ENCODE measurements at places on chromosomes 11 and 22. TPM values are rescaled to one million over a fixed set of nuclear protein-coding genes. Genes with fewer than 3 reads are reported as not detected.

GRCh38 chr22:20223421-20224255 is 44.5 kb downstream of the RTN4R start:
- H3K27ac ChIP-seq, result no peak overlapping the region
- H3K27me3 ChIP-seq, result no peaks in the 10 kb centered on the region
- DNase-seq, result no peak

The MPZL3 gene
- total RNA-seq, result 21.2 TPM

DNA sequence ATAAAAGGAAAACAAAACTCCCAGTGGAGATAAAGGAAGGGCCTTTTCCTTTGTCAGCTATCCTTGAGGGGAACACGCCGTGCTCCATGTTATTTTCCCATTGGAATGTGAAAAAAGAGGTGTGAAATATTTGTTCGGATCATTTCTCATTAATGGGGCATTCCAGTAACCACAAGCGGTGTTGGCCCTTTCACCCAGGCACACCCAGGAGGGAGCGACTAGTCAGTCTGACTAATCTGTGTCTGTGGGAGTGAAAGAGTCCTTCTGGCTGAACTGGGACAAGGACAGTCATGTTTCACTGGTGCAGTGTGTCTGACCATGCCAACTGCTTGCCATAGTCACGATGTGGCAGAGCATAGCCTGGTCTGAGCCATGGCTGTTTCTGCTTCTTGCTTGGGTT is 13.0 kb upstream of the MYEOV start:
- no peak for DNase-seq
- H3K27ac ChIP-seq, result no peak overlapping the region
- H3K36me3 ChIP-seq, result no peaks in the 10 kb centered on the region
- no peaks in the 10 kb centered on the region for H3K4me1 ChIP-seq
- H3K27me3 ChIP-seq, result no peaks in the 10 kb centered on the region

The POU2AF2 gene
- total RNA-seq, result not detected

DNA sequence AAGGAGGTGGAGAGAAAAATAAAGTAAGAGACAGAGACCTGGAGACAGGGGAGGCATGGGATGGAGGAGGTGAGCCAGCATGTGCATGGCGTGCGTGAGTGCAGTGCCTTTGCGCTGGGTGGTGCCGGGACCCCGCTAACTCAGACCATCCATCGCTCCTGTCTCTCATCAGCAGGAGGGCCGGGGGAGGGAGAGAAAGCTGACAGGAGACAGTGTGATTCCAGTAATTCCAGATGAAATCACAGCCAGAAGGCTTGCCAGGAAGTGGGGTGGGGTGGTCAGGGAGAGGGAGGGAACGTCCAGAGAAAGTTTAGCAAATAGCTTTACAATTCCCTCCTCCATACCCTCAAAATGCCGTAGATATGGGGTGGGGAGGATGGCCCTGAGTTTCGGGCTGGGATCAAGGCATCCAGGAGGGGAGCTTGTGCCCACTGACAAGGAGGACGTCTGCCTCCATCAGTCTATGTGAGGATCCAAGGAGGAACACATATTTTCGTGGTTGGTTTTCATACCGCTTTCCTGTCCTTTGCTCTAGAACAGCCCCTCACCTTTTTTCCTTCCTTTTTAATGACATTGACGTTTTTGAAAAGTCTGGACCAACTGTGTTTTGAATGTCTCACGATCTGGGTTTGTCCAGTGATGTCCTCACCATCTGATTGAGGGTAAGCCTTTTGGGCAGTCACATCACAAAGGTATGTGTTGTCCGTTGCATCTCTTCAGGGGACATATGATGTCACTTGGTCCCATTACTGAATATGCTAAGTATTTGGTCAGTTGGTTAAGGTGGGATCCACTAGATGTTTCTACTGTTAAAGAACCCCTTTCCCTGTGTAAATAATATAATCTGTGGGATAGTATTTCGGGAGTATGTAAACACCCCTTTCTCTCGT is 567.3 kb downstream of the MIAT start:
- no peaks in the 10 kb centered on the region for H3K4me1 ChIP-seq
- no peaks in the 10 kb centered on the region for H3K36me3 ChIP-seq
- H3K27ac ChIP-seq, result no peak overlapping the region
- no peak for DNase-seq
- H3K27me3 ChIP-seq, result peaks cover 2% of the 10 kb centered on the region

- no peaks in the 10 kb centered on the region for H3K36me3 ChIP-seq
- no peak overlapping the region for H3K4me3 ChIP-seq
- no peak for DNase-seq
- H3K27me3 ChIP-seq, result peaks cover 14% of the 10 kb centered on the region
- no peak overlapping the region for H3K27ac ChIP-seq
These were observed 60.7 kb upstream of the CSNK2A3 start for GRCh38 chr11:11413776-11414175.

DNA sequence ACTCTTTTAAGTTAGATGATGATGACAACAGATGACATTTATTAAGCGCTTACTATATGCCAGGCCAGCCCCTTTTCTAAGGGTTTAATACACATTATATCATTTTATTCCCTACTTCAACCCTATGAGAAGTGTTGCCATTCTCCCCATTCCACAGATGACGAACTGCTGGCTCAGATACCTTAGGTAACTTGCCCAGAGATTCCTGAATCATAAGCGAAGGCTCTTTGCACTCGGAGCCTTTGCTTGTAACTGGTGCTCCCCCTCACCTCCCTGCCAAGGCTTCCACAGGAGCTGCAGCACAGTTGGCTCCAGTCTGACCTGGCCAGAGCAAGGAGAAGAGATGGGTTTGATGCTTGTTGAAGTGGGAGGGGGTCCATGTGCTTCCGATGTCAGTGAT is 43.0 kb downstream of the DBX1 start:
- DNase-seq, result no peak
- no peak overlapping the region for H3K4me3 ChIP-seq
- H3K4me1 ChIP-seq, result peaks cover 2% of the 10 kb centered on the region
- H3K36me3 ChIP-seq, result no peaks in the 10 kb centered on the region

- no peaks in the 10 kb centered on the region for H3K36me3 ChIP-seq
- DNase-seq, result no peak
- H3K4me1 ChIP-seq, result no peaks in the 10 kb centered on the region
- H3K4me3 ChIP-seq, result no peak overlapping the region
- H3K27me3 ChIP-seq, result no peaks in the 10 kb centered on the region
These were observed 652.8 kb downstream of the KCNA4 start for GRCh38 chr11:29364006-29364405.

The APOL6 gene
- 91.5 TPM for total RNA-seq

- no peak for DNase-seq
- H3K36me3 ChIP-seq, result peaks cover 5% of the 10 kb centered on the region
- H3K4me3 ChIP-seq, result peak overlapping the region; percentile 50
These were observed 63.8 kb downstream of the BCR start for GRCh38 chr22:23243859-23244689.

DNA sequence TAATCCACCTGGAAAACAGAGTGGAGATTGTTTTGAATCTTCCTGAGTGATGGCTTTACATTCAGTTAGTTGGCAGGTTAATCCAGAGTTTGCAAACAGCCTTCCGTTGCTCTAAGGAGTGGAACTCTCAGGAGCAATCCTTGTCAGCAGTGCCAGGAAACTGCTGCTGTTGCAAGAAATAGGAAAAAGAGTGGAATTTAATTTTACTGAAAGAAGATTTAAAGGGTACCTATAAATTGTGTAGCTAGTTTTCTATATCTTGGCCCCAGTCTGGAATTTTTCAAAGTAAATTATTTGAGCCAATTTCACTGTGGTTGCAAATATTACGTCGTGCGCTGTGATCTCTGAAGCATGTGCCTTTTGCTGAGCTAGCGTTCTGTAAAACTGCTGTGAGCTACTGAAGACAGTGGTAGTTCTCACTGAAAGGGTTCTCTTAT is 55.5 kb upstream of the SLC5A12 start:
- no peak overlapping the region for H3K4me3 ChIP-seq
- no peaks in the 10 kb centered on the region for H3K27me3 ChIP-seq
- H3K36me3 ChIP-seq, result no peaks in the 10 kb centered on the region
- H3K4me1 ChIP-seq, result no peaks in the 10 kb centered on the region
- DNase-seq, result no peak

GRCh38 chr11:121672630-121673487 is 220.1 kb upstream of the SORL1-AS1 start:
- no peak for DNase-seq
- H3K27ac ChIP-seq, result no peak overlapping the region
- no peak overlapping the region for H3K4me3 ChIP-seq
- no peaks in the 10 kb centered on the region for H3K36me3 ChIP-seq
- H3K4me1 ChIP-seq, result no peaks in the 10 kb centered on the region
- H3K27me3 ChIP-seq, result peaks cover 6% of the 10 kb centered on the region

The MUC5AC gene
- total RNA-seq, result not detected

DNA sequence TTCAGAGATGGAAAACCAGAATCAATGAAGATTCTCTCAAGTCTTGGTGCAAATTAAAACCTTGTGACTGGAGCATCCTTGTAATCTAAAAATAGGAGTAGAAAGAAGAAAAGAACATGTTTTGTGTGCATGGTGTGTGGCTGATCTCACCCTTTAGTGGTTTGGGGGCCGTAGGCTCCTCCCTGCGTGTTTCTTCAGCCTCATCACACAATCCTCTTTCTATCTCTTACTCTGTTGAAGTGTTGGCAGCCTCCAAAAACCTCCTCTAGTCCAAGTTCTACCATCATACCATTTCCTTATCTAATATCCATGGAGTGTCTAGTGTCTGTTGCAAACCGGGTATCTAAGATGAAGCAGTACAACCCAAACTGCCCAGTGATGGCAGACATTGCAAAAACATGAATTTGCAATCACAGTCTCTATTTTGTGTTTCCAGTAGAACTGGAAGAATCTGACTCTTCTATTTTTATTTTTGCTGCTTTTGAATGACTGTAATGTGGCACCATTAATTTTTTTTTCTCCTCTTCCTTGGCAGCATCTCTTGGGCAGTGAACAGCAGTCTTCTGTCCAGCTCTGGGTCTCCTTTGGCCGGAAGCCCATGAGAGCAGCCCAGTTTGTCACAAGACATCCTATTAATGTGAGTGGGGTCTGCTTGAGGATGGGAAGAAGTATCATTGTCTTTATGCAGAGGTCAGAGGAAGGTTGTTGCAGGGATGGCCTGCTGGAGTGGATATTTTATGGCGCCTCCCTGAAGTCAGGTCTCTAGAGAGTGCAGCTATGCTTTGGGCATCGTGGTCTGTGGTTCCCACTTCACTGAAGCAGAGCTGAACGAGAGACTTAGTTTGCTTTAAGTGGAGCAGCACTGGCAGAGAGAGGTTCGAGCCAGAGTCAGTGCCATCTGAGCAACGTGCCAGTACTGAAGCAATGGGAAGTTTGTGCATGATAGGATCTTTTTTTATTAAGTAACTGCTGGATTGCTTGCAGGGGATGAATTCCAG is 60.0 kb upstream of the SORL1-AS1 start:
- no peak for DNase-seq
- no peak overlapping the region for H3K4me3 ChIP-seq
- H3K27ac ChIP-seq, result peak overlapping the region; percentile 15
- no peaks in the 10 kb centered on the region for H3K27me3 ChIP-seq
- peaks cover 85% of the 10 kb centered on the region for H3K36me3 ChIP-seq
- peaks cover 61% of the 10 kb centered on the region for H3K4me1 ChIP-seq

The MRGPRE gene
- total RNA-seq, result not detected

DNA sequence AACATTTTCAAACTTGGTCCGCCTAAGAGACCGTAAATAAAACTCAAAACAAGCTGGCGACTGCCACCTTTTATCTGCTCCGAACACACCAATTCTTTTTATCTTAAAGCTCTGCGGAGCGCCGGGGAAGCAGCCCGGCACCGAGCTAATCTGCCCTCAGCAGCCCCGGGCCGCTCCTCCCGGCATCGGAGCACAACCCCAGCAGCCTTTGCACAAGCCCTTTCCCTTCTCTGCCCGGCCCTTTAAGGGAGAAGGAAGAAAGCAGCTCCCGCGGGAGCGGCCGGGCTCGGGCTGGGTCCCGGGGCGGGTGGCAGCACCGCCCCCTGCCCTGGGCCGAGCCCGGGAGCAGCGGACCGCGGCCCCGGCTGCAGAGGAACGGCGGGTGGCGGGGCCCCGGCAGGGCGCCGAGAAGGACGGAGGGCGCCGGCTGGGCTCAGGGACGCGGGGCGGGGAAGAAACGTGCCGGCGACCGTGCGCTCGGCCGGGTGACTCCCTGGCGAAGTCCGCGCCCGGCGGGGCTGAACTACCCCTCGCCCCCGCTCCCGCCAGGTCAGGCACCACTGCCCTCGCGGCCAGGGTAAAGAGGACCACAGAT is 133.6 kb upstream of the C11orf58 start:
- peaks cover 20% of the 10 kb centered on the region for H3K4me1 ChIP-seq
- peaks cover 8% of the 10 kb centered on the region for H3K36me3 ChIP-seq
- DNase-seq, result no peak
- H3K27ac ChIP-seq, result no peak overlapping the region
- peaks cover 56% of the 10 kb centered on the region for H3K27me3 ChIP-seq

GRCh38 chr11:64156235-64157011 is 9.5 kb downstream of the MACROD1 start:
- no peaks in the 10 kb centered on the region for H3K27me3 ChIP-seq
- peaks cover 2% of the 10 kb centered on the region for H3K4me1 ChIP-seq
- no peak overlapping the region for H3K27ac ChIP-seq
- DNase-seq, result no peak
- no peaks in the 10 kb centered on the region for H3K36me3 ChIP-seq
- no peak overlapping the region for H3K4me3 ChIP-seq

DNA sequence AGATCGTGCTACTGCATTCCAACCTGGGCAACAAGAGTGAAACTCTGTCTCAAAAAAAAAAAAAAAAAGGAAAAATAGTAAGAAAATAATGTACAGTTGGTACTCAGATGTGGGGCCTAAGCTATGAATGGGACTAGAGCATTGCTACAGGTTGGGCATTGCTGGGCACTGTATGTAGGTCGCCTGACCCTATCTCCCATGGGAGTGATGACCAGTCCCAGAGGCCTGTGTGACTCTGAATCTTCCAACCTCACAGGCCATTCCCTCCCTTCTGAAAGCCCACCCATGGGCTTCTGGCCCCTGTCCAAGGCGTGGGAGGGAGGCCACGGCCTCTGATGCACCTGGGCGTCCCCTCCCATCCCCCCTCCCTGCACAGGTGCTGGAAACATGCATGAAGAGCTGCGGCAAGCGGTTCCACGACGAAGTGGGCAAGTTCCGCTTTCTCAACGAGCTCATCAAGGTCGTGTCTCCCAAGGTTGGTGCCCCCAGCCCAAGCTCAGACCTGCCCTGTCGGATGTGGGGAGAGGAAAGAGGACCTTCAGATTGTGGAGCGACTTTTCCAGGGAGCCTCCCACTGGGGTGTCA is 9.5 kb downstream of the GGA1 start:
- DNase-seq, result no peak
- H3K27ac ChIP-seq, result no peak overlapping the region
- H3K4me1 ChIP-seq, result peaks cover 2% of the 10 kb centered on the region
- H3K36me3 ChIP-seq, result peaks cover 23% of the 10 kb centered on the region
- H3K27me3 ChIP-seq, result no peaks in the 10 kb centered on the region
- H3K4me3 ChIP-seq, result no peak overlapping the region

The GAB4 gene
- not detected for total RNA-seq

GRCh38 chr11:35131886-35132285 is 7.1 kb upstream of the CD44 start:
- peaks cover 2% of the 10 kb centered on the region for H3K36me3 ChIP-seq
- H3K4me1 ChIP-seq, result peaks cover 24% of the 10 kb centered on the region
- no peak overlapping the region for H3K4me3 ChIP-seq
- DNase-seq, result no peak

The GRK3 gene
- 24.2 TPM for total RNA-seq
